ENCODE measurements at places on chromosomes 4 and X. TPM values are rescaled to one million over a fixed set of nuclear protein-coding genes. Genes with fewer than 3 reads are reported as not detected.

- DNase-seq, result no peak
Measured at GRCh38 chrX:7690842-7691241, 152.1 kb upstream of the VCX start.

The RHOXF1 gene
- not detected for total RNA-seq

GRCh38 chr4:87497159-87497558 lies 32.0 kb downstream of the SPARCL1 start:
- DNase-seq, result no peak

DNA sequence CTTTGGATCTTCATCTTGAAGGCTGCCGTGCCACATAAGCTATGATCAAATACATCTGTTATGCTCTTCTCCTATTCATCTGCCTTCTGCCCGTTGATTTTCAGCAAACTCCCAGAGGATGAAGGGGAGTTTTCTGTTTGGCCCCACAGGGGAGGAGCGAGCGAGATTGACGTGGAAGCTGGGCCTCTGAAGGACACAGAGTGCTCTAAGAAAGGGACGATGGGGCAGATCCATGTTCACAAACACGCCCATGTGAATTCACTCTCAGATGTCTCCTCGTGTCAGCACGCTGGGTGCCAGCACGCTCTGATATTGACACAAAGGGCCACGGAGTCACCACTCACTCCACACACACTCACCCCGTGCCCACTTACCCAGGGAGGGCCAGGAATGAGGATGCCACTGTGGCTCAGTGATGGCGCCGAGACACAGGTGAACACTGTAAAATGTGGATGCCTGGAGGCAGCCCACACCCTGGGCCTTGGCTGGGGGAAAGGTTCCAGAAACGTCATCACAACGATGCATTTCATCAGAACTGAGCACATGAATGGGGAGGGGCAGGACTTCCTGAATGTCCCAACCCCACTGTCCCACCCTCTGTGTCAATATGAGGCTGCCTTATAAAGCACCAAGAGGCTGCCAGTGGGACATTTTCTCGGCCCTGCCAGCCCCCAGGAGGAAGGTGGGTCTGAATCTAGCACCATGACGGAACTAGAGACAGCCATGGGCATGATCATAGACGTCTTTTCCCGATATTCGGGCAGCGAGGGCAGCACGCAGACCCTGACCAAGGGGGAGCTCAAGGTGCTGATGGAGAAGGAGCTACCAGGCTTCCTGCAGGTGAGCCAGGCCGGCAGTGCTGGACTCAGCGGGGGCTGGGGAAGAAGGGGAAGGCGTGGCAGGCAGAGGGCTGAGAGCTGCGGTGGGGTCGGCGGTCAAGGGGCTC lies at the start of gene S100P:
Gene S100P, plus strand, starts transcription at position 648 of the 946 bp plus-strand sequence. Its CDS starts 55 bp downstream, at position 703.
- no peak for DNase-seq

DNA sequence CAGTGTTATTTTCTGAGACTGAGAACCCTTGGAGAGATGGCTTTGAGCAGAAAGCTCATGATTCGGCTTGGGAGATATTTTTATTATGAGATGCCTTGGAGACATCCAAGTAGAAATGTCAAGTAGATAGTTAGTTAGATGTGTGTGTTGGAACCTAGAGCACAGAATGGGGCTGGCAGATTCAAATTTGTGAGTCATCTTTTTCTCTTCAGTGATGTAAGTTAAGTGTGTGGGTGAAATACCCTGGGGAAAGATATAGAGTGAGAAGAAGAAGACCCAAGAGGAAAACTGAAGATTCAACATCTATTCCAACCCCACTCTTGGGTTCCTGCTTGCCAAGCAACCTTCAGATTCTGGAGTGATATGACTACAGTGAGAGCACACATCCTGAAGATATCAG lies 580.8 kb upstream of the AMOT start:
- DNase-seq, result no peak

DNA sequence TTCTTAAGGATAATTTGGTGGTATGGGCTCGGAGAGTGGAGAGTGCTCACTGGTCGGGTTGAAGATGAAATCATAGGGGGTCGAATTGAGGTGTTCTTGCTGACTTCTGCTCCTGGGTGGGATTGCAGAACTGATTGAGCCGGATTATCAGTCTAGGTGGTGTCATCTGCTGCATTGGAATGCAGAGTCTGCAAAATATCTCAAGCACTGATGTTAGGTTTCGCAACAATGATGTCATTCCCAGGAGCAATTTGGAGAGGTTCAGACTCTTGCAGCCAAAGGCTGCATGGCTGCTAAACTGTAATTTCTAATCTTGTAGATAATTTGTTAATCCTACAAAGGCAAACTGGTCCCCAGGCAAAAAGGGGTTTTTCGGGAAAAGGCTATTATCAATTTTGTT lies 67.7 kb downstream of the RHOH start:
- no peak for DNase-seq

DNA sequence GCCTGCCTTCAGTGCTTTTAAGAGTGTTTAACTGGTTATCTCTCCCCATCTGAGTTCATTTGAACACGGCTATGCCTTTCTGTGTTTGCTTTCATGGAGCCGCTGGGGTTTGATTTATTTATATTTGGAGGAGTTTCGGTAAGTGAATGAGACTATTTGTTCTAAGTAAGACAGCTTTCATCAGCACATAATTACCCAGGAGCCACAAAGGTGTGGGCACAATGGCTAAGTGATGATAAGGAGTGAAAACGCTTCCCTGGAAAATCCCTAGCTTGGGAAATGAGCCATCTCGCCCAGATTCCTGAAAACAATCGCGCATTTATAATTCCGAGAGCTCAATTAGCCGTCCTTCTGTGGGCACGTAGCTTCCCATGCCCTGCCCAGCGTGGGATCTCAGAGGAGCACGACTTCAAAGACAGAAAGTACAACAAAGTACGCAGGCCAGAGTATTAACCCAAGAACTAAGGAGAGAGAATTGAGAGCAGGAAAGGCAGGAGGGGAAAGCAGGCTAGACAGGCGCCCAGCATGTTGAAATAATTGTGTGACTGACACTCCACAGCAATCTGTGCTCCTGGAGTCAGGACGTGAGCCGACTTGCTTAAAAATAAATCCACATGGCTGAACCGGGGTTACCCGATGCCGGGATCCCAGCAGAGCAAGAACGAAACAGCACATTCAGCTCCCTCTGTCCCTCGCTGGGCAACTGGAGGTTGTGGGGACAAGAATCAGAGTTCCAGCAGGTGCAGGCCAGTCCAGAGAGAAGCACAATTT lies 99.0 kb downstream of the DHRSX start:
- no peak for DNase-seq

DNA sequence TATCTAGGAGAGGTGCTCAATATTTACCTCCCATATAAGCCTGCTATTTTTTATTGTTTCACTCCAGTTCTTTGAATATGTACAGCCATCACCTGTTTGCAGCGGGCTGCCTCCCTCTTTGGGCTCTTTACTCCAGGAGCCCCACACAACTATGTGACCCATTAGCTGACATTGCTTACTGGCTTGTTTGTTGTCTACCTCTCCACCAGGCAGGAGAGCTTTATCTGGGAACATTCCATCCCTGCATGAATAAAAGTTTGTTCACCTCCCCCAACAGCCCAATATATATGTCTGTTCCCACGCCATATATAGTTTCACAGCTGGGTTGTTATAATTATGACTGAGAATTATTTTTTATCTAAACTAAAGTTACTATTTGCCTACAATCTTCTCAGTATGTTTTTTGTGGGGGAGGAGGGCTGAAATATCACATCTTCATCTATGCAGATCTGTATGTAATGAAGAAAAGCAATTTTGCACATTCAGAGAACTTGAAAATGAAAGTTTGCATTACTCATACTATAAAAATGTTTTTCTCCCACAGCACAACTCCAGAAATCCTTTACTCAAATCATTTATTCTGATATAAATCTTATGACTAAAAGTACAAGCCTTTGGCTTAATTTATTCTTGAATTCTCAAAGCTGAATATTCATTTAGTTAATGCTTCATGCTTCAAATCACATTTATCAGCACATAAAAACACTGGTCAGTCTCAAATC lies 61.2 kb upstream of the DAPP1 start:
- DNase-seq, result no peak

- DNase-seq, result no peak
Measured at GRCh38 chr4:41058426-41058825, 155.9 kb downstream of the APBB2 start.

The TMEM175 gene
- total RNA-seq, result 16.2 TPM

The RTL3 gene
- total RNA-seq, result 0.07 TPM

- no peak for DNase-seq
Measured at GRCh38 chrX:2516623-2517022, 15.8 kb upstream of the DHRSX start.

The PCYT1B gene
- not detected for total RNA-seq

DNA sequence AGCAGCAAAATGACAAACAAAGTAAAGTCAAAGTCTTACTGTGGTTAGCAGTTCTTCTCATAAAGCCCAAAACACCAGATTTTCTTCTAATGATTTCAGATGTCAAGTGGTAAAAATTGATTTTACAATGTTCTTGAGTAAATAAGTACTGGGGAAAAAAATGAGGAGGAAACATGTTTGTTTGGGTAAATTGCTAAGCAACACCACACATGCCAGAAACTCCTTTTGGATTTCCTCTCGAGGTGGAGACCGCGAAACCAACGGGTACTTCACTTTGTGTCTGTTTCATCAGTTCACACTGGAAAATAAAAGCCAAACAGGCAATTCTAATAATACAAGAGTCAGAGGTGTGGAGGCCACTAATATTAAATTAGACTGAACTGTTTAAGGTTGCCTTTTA lies 4.6 kb upstream of the PKD2 start:
- DNase-seq, result no peak

- no peak for DNase-seq
Measured at GRCh38 chrX:103688946-103689345, 2.4 kb upstream of the MORF4L2 start.

Data from activated T-helper 1 cell treated with anti-CD3 and anti-CD28 coated beads, Interleukin-12 subunit alpha, Interleukin-12 subunit beta, Interleukin-2, Interleukin-4 antibody, amounts not matched to agents 30 ng/mL and 10 ng/mL and 1 ng/mL, durations not matched to agents 14 hours and 24 hours and 36 hours (primary cell).